Activated T-cell treated with anti-CD3 and anti-CD28 coated beads for 1 hour (primary cell): ENCODE measurements at places on chromosomes 16 and 17.

- no peak for DNase-seq
Observed at GRCh38 chr16:85018529-85019236, 7.3 kb upstream of the ZDHHC7 start.

GRCh38 chr16:80296034-80296433 lies 244.8 kb upstream of the DYNLRB2 start:
- no peak for DNase-seq

- DNase-seq = no peak
Observed at GRCh38 chr17:7043497-7044198, at the start of gene SLC16A11. Gene SLC16A11 (minus strand): TSS chr17:7044092. CDS start chr17:7043513, 579 bp downstream.

DNA sequence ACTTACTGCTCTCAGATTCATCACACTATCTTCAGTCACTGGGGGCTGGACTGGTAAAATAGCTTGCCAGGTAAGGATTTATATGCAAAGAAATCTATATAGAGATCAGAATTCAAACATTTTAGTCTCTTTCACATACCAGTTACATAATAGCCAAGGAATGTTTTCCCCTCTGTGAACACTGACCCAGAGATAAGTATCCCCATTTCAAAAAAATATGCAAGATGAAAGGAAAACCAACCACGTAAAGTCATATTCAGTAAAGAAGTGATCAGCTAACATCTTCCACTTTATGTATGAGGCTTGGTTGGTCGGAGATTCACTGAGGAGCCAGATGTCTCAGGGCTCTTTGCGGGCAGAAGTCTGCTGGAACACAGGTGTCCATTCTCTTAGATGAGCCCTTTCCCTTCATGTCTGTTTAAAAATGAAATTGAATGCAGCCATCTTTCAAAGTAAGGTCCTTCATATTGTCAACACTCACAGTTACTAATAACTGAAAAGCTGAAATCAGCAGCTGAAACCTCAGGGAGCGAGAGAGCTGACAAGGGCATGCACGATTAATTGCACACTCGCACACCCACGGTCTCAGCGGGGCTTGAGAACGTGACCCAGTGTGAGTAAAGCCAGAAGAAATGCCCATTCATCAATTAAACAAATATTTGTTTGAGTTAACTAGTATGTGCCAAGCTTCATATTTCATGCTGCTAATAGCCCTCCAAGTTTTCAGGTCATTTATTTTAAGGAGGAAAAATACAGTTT lies 161.2 kb downstream of the MRTFB start:
- no peak for DNase-seq

- no peak for DNase-seq
Observed at GRCh38 chr16:31357324-31358109, 2.5 kb downstream of the ITGAX start.

GRCh38 chr16:3873482-3874173 lies 6.9 kb downstream of the CREBBP start:
- no peak for DNase-seq

- no peak for DNase-seq
Observed at GRCh38 chr16:1109648-1110047, 13.6 kb upstream of the C1QTNF8 start.

DNA sequence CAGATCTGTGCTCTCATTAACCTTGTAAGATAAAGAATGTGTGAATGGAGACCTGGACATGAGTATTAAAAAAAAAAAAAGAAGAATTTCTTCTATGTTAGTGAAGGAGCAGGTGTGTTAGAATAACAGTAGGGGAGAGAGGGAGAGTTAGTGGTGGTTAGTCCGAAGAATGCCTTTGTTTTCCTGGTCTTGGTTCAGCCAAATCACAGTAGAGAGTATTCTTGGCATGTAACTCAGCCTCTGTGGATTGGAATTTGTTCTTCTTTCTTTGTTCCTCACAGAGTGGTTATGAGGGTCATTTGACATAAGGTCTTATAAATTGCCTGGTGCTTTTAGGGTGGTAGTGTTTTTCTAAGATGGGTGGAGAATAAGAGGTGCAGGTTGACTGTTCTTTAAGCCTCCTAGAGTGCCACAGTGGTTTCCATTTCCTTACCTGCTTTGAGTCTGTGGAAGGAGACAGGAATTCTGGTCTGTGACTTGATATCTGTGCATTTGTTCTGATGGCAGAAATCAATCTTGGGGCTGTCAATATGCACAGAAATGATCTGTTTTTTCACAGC lies 17.6 kb downstream of the NUP93 start:
- DNase-seq = no peak

DNA sequence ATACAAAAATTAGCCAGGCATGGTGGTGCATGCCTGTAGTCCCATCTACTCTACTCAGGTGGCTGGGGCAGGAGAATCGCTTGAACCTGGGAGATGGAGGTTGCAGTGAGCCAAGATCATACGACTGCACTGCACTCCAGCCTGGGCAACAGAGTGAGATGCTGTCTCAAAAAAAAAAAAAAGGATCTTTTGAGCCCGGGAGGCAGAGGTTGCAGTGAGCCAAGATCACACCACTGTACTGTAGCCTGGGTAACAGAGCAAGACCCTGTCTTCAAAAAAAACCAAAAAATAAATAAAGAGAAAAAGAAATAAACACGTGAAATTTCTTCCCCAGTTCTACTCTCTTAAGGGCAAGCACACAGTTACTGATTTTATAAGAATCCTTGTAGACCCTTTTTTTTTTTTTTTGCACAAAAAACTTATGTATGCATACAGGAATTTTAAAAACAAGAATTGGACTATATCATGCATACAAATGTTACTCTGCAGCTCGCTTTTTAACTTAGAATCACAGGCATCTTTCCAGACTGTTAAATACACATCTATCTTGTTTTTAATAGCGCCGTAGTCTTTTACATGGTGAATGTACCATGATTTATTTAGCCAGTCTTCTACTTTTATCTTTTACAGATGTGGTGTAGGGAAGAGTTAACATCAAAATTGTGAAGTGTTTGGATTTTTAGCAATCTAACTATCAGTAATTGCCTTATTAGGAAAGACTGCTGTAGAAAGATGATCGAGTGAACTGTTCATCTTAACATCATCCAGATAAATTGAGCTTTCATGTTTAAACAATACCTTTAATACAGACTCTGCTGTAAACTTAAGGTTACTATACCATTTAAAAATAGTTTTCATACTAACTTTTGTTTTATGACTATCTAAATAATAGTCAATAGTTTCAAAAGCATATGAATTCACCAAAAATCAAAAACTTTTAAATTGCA lies 14.6 kb downstream of the CDH3 start:
- no peak for DNase-seq

DNA sequence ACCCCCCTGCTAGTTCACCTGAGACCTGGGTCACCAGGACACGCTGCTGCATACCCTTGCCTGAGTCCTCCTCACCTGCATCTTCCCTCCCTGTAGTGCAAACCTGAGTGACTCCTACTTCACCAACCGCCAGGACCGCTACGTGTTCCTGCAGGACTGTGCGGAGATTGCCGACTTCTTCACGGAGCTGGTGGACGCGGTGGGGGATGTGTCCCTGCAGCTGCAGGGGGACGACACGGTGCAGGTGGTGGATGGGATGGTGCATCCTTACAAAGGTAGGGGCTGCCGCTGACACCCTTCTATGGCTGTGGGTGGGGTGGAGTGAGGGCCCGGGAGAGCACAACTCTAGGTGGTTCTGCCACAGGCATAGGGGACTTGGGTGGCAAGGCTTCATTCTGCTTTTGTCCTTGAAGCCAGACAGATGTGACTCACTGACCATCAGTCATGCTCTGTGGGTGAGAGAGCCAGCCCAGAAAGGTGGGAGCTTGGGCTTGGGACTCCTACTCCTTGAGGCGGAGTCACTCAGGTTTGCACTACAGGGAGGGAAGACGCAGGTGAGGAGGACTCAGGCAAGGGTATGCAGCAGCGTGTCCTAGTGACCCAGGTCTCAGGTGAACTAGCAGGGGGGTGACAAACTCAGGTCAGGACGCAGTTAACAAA lies 22.3 kb downstream of the PGS1 start:
- no peak for DNase-seq

GRCh38 chr16:17784073-17784472 lies 313.3 kb upstream of the XYLT1 start:
- DNase-seq = no peak

DNA sequence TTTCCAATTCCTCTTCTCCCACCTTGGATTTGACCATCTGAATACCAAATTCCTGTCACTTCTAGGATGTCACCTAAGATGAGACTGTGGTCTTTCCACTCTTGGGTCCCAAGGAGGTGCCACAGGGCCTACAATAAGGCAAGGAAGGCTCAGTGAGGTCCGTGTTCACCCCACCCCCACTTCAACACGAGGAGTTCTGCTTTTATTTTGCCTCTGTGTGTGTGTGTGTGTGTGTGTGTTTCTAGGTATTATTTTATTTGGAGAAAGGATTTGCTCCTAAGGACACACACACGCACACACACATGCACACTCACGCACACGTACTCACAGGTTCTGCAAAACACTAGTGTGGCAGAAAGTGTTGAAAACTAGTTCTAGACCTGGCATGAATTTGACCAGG lies 24.5 kb upstream of the PHOSPHO1 start:
- DNase-seq = no peak
